ENCODE measurements at places on chromosomes 12 and 14.

GRCh38 chr14:96184737-96185136, 19.9 kb upstream of the BDKRB2 start:
- peak; percentile 55 for ATAC-seq

DNA sequence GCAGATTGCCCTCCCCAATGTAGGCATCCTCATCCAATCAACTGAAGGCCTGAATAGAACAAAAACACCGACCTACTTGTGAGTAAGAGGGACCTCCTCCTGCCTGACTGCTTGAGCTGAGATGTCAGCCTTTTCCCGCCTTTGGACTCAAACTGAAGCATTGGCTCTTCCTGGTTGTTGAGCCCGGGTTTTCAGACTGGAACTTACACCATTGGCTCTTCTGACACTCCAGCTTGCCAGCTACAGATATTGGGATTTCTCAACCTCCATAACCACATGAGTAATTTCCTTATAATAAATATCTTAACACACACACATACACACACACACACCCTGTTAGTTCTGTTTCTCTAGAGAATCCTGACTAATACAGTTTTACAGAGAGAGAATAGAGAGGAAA, 173.4 kb upstream of the NTF3 start:
- ATAC-seq = peak; percentile 80

DNA sequence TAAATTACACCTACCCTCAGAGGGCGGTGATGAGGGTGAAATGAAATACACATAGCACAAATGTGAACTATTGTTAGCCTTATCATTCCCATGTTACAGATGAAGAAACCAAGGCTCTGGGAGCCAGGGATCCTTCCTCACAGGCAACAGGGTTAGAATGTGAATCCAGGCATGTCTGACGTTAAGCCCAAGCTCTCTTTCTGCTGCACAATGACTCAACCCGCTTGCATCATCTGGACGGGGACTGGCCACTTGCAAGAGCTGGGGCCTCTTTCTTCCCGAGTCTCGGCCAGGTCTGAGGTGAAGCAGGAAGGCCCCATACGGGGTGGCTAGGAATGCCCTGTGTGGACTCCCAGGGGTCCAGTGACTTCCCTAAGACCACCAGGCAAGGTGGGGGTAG, 105.2 kb downstream of the RBM19 start:
- ATAC-seq = no peak

GRCh38 chr12:49809906-49810389, 18.3 kb downstream of the NCKAP5L start:
- peak; percentile 45 for ATAC-seq

- peak; percentile 78 for ATAC-seq
Observed at GRCh38 chr12:100942984-100943749, 148.6 kb downstream of the ANO4 start.

All from gastroesophageal sphincter (tissue), 4 donors.